ENCODE measurements at places on chromosomes 1 and 21.

DNA sequence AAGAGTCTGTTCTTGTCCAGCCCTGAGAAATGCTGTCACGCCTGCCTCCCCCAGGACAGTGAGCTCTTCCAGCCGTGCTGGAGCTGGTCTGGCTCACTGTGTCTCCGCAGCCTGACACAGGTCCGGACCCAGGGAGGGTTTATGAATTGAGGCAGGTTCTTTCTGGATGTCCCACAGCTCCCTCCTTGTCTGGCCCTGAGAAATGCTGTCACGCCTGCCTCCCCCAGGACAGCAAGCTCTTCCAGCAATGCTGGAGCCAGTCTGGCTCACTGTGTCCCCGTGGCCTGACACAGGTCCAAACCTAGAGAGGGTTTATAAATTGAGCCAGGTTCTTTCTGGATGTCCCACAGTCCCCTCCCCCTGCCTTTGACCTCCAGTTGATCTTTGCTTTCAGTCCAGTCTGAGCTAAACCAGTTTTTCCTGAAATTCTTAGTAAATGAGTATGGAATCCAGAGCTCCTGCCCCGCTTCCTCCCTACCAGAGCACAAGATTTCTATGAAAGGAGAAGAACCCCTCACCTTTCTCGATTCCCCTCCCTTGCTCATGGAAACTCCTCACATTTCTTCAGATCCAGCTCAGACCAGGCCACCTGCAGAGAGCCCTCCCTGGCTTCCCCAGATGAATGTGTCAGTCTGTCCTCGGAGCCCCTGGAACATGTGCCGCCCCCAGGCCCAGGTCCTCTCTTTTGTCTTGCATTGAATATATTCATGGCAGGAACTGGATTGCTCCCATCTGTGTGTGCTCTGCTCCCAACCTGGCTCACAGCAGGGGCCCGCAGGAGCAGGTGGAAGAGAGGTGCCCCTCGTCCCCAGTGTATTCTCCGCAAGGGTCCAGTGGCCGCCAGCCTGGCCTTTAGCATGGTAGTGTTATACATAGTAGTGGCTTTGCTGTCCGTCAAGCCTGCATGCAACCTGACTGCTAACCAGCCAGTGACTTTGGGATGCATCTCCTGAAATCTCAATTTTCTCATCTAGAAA lies 116.3 kb downstream of the EPHB2 start:
- no peak for DNase-seq

DNA sequence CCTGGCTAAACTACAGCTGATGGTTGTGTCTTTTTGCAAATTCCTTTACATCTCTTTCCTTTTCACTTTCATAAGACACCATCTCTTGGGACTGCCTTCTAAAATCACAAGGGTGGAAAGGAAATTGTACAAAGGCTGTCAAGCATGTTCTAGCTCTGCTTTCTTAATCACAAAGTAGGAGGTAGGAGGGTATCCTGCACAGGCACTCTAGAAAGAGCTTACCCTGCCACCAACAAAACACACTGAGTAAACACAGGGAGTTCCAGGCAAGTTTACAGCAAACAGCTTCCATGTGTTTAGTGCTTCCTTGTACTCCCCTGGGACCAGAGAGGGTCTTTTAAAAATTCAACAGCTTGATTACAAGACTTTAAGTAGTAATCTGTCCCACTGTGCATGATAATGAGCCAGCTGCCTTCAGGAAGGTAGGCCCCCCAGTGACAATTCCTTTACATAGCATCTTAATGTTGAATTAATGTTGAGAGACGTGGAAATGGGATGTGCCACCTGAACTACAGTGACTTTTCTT lies 2.4 kb downstream of the PLPP3 start:
- no peak for DNase-seq

DNA sequence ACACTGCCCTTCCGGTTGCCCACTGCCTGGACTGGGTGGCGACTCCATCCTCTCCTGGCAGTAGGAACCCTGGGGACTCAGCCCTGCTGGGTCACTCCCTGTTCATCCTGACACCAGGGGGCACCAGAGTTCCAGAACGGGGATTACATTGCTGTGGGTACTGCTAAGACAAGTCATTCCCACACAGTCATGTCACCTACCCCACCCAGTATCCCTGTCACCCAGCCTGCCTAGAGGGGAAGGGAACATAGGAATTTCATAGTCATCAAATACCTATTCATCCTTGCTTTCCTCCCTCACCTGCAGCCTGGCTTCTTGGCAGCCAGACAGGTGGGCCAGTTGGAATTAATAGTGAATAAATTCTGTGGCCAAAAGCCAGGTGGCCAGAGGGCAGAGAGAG lies 9.8 kb upstream of the SFN start:
- DNase-seq = peak; percentile 57

GRCh38 chr1:108893141-108893530 lies 16.4 kb downstream of the GPSM2 start:
- DNase-seq = no peak

GRCh38 chr21:42191696-42192595 lies 27.0 kb upstream of the ABCG1 start:
- DNase-seq = no peak

GRCh38 chr1:16076031-16076864 lies 2.8 kb upstream of the FAM131C start:
- DNase-seq = no peak

DNA sequence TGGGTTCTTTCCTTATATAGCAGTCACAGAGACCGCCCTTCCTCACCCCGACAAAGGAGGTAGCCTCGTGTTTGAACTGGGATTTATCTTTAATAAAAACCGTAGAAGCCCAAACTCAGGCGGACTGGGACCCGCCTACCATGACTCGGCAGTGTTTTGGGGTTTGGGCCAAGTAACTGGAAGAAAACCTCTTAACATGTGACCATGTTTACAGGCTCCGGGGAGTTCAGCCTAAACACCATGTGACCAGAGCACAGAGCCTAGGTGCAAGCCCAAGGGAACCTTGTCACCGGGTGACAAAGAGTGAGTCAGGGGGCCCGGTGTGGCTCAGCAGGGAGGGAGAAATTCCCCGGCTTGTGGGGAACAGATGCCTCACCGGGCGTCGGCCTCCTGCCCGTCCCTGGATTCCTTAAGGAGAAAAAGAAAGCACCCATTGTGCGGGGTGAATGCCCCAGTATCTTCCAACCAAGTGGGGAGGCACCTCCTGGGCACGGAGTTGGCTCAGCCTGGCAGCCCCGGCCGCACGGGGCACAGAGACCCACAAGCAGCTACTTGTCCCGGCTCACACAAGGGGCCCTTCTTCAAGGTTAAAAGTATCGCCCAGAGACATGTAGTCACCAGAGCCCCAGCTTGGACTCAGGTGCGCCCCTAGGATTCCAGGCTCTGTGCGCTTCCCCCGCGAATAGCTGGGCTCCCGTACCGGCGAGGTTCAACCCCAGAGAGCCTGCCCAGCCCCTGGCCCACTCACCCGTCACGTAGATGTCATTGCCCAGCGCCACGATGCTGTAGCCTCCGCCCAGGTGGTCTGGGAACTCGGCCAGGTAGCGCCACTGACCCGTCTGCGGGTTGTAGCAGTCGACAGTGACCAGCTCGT lies 1.4 kb downstream of the KLHL21 start:
- DNase-seq = peak; percentile 75

DNA sequence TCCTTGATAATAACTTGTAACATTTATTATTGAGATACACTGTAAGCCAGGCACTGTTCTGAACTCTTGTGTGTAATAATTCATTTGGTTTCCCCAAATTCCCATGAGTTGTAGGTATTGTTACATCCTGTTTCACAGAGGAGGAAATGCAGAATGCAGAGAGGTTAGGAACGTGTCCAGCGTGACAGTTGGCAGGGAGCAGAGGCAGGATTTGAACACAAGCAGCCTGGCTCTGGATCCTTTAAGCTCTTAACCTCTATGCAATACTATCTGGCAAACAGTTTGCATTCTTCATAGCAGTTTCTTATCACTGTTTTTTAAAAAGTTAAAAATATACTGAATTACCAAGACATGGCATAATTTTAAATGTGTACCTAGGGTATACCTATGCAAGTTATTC lies 30.5 kb downstream of the EEIG2 start:
- no peak for DNase-seq

GRCh38 chr1:25774921-25775771 lies 24.8 kb upstream of the SELENON start:
- DNase-seq = peak; percentile 80

GRCh38 chr1:203402629-203403337 lies 51.9 kb upstream of the FMOD start:
- no peak for DNase-seq

DNA sequence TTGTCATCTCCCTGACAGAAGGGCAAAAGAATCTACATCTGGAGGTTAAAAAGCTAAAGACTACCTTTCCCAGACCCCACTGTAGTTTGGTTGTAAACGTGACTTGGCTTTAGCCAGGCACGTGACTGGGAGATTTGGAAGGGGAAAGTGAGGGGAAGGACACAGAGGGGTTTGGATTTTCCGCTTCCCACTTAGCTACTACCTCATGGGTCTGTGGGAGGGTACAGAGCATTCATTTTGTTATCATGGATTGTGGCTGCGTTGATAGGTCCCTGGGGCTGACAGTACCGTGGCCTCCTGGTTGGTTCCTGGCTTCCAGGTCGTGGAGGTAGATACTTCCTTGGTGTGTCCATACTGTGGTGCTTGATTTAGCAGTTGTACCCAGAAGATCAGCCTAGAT lies 2.6 kb downstream of the CHD1L start:
- no peak for DNase-seq

- no peak for DNase-seq
Observed at GRCh38 chr1:246142320-246142893, 364.7 kb downstream of the SMYD3 start.

DNA sequence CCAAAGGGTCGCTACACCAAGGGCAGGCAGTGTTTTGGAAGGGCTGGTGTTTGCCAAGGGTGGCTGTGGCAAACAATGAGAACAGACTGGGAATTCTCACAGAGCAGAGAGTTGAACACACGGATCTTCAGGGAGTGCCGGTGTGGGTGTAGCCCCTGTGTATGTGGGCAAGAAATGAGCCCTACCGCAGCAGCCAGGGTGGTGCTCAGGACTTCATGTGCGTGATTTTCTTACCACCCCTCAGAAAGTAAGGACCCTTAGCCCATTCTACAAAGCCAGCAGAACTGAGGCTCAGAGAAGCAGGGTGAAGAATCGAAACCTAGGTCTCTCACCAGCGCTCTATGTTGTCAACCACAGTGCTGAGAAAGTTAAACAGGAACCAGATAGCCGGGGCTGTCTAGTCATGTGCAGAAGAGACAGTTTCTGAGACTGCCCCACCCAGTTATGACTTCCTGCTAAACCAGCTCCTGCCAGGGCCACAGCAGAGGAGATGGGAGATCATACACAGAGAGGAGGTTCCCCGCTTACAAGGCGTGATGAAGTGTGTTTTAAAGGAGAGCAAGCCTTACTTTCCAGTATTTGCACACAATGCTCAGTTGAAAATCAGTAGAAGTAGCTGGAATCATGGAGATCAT lies 21.9 kb upstream of the MORC3 start:
- peak; percentile 57 for DNase-seq

- DNase-seq = no peak
Observed at GRCh38 chr1:192980856-192981255, 78.3 kb downstream of the UCHL5 start.

GRCh38 chr1:37919277-37919676 lies 27.6 kb downstream of the INPP5B start:
- no peak for DNase-seq

DNA sequence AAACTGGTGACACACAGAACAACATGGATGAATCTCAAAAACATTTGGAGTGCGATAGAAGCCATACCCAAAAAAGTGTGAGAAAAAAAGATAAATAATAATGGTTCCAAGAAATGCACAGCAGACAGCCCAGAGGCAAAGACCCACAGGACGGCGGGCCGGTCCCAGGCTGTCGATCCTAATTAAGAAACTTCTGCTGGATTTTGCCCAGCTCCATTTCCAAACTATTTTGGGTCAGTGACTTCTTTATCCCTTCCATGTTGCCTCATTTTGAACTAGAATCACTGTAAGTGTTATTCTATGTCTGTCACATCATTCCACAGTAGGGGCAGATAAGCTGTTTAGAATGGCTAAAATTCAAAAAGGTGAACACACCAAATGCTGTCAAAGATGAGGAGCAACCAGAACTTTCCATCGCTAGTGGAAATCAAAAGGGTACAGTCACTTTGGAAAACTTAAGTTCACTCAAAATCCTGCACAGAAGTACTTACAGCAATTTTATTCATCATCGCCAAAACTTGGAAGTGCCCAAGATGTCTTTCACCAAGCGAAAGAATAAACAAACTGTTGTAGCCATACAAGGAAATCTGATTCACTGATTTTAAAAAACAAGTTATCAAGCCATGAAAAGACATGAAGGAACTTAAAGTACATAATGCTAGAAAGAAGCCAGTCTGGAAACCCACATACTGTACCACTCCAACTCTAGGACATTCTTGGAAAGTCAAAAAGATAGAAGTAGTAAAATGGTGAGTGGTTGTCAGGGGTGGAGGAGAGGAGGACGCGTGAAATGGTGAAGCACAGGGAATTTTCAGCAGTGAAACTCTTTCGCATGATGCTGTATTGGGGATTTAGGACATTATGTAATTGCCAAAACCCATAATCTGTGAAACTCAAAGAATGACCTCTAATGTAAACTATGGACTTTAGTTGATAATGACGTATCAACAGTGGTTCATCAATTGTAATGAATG lies 7.5 kb downstream of the NBPF1 start:
- no peak for DNase-seq

DNA sequence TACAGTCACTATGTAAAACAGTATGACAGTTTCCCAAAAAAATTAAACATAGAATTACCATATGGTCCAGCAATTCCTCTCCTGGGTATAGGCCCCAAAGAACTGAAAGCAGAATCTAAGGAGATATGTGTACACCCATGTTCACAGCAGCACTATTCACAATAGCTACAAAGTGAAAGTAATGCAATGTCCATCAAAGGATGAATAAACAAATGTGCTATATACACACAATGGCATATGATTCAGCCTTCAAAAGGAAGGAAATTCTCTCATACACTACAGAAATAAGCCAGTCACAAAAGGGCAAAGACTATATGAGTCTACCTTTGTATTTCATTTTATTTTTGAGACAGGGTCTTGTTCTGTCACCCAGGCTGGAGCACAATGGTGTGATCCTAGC lies 120.4 kb downstream of the TOMM20 start:
- no peak for DNase-seq

GRCh38 chr1:2253036-2253796 lies 25.1 kb downstream of the SKI start:
- no peak for DNase-seq

- no peak for DNase-seq
Observed at GRCh38 chr1:11680270-11681070, 478 bp downstream of the MAD2L2 start.

DNA sequence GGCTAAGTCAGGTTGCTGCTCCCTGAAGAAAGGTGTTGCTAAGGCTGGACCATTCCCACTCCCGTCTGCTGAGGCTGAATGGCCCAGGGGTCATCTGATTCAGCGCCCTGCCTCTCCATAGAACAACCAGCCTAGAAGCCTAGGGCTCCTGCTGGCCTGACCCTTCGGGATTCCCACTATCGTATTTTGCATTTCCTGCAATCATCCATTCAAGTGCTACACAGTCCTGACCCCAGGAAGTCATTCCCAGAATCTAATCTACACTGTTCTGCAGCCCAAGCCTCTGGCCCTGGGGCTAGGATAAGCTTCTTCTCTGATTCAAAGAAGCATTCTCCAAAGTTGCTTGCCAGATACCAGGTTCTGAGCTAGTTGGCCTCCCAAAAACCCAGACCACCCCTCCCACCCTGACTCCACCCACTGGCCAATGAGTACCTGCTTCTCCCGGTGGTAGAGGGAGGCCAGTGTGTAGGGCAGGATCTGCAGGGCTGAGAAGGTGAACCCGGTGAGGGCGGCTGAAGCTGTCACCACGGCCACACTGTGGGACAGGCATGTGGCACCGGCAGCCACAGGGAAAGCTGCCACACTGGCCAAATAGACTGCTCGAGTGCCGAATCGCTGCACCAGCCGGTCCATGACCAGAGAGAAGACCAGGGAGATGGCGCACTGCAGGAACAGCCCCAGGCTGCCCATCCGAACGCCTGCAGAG lies 18.7 kb downstream of the SLC45A3 start:
- no peak for DNase-seq

Measured in effector memory CD4-positive, alpha-beta T cell (primary cell).